NCI-H1694 (cell line): ENCODE measurements at places on chromosomes 2 and 18.
A peak's percentile ranks its signal among the peaks of the same experiment; 100 is the strongest.

GRCh38 chr2:84788498-84788897, 92.4 kb downstream of the TRABD2A start:
- DNase-seq: no peak

- DNase-seq: no peak
These were observed 107.4 kb downstream of the COBLL1 start for GRCh38 chr2:164734196-164734595.

DNA sequence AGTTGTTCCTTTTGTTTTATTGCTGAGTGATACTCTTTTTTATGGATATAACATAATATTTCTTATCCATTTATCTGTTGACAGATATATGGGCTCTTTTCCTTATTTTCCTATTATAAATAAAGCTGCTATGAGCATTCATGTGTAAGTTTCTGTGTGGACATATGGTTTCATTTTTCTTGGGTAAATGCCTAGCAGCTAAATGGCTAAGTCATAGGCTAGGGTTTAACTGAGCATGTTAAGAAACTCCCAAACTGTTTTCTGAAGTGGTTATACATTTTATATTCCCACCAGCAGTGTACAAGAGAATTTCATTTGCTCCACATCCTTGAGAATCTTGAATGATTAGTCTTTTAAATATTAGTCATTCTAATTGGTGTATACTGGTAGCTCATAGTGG, 786.6 kb upstream of the CDH2 start:
- peak; percentile 38 for DNase-seq

GRCh38 chr2:240604291-240604938, 17.9 kb downstream of the CAPN10 start:
- DNase-seq: no peak

- DNase-seq: no peak
These were observed 48.2 kb downstream of the SPP2 start for GRCh38 chr2:234098681-234099080.

GRCh38 chr2:99861376-99861760, 281.0 kb downstream of the AFF3 start:
- no peak for DNase-seq

DNA sequence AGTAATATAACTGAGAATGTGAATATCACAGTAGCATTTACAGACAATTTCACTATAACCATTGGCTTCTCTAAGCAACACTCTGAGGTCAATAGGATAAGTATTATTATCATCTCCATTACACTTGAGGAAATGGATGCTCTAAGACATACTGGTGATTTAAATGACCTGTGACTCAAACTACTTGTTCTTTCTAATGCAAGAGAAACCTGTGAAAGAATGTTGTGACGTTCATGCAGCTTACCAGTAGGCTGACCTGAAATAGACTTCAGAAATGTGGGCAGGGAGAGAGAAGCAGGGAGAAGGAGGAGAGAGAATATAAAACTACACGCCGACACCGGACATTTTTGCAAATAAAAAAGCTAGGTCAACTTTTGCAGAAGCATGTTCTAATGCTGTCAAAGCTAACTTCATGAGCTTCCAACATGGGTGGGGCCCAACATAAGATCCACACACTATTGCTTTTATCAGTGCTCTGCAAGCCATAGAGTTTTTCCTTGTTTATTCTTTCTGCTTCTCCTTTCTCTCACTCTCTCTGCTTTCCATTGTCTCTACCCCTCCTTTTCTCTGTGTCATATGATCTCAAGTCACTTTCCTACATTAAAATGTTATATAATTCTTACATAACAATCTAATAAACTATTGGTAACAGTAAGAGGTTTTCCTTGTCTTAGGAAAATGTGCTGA, 217.6 kb upstream of the FN1 start:
- no peak for DNase-seq

DNA sequence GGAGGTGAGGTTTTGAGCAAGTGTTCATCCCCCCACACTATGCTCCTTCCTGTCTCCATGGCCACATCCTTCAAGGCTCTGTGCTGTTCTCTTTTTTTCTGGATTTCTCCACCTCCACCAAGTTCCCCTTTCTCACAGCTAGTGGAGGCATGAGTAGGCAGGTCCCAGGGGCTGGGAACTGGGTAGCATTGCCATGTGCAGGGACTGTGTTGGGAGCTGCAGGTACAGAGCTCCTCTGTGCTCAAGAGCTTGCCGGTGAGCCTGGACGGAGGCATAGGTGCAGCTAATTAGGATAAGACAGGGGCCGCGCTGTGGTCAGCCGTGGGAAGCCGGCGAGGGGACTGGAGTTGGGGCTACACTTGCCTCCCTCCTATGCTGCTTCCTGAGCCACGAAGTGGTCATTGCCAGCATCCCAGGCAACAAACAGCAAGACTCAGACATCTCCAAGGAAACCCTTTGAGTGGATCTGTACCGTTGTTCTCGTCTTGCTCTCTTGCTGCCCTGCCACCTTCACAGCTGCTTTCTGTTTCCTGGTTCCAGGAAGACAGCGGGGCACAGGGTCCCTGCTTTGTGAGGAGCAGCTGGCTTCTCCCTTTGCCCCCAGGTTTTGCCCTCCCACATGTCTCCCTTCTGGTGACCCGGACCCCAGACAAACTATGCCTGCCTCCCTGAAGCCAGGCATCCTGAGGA, 36.9 kb downstream of the ATOH8 start:
- DNase-seq: no peak

DNA sequence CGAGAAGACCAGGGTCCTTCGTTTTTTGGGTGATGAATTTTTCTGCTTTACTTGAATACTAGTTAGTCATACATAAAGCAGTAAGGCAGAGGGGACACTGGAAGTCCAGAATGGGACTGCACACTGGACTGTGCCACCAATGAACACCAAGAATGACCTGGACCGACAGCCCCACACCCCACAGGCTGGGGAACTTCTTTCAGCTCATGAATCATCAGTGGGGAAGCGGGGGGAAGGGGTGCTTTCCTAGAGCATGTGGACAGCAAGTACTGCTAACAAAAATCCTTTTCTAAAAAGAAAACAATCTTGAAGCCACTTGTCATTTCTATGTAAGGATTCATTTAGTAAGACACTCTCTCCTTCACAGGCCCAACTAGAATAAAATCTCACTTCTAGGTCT, 86.0 kb downstream of the DTNB start:
- no peak for DNase-seq

- no peak for DNase-seq
These were observed 21.1 kb upstream of the CHMP3 start for GRCh38 chr2:86584151-86584913.

DNA sequence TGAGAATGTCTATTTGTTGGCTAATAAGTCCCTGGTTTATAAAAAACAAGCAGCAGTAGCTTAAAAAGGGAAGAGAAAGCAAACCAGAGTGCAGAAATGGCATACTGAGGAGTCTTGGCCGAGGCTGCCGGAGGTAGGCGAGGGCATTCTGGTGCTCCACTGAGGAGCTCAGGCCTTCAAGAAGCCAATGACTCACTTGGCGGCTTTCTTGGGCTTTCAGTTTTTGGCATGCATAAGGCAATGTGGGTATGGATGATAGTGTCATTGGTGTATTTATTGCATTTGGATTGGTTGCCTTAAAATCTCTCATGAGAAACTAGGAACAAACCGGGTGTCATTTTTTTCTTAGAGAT, 119.6 kb upstream of the ARL5A start:
- no peak for DNase-seq

- peak; percentile 15 for DNase-seq
These were observed 79.4 kb downstream of the KCTD1 start for GRCh38 chr18:26468931-26469340.

- DNase-seq: no peak
These were observed 8.4 kb upstream of the PXDN start for GRCh38 chr2:1752751-1753150.

GRCh38 chr2:136214307-136215200, 96.6 kb upstream of the CXCR4 start:
- DNase-seq: no peak

DNA sequence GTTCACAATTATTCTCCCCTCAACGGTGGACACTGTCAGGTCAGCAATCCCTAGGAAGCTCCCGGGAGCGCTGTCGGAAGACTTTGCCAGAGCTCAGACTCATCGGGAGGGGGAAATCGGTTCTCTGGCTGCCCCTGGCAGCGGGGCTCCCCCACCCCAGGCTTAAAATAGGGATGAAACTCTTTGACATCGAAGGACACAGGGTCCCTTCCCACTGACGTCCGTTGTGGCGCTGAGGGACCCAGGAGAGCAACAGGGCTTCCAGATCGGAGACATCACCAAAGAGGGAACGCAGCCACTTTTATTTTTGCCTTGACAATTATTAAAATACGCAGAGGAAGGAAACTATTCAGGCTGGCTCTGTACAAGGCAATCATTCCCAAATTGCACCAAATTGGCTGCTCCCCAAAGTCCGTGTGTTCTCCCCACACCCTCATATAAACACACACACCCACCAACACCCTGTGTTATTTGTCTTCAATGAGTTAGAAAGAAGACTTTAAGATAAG, 249.0 kb downstream of the CDH20 start:
- DNase-seq: no peak

DNA sequence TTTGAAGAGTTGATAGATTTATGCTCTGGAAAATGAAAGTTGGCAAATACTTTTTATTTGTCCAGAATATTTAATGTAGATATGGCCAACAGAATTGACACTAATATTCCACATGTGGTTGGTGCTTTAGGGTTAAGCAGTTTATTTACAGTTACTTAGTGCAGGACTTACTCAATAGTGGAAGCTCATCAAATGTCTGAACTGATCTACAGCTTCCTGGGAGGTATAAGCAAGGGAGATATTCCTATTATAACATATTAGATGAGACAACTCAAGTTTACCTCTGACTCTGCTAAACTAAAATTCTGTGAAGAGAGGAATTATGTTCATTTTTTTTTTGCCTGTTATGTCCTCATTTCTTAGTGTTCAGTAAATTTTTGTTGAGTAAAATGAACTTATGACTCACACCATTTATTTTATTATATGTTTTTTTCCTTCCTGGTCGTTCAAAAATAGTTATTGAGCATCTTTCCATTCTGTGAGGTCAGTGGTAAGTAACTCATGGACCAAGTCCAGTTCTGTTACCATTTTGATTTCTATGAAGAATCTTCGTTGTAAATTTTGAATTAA, 13.6 kb downstream of the ABI2 start:
- DNase-seq: no peak
